ENCODE measurements at places on chromosomes 5 and 9. TPM values are rescaled to one million over a fixed set of nuclear protein-coding genes. Genes with fewer than 3 reads are reported as not detected.

Gene C9orf152
- not detected for total RNA-seq

Gene TNC
- total RNA-seq: 2.7 TPM

DNA sequence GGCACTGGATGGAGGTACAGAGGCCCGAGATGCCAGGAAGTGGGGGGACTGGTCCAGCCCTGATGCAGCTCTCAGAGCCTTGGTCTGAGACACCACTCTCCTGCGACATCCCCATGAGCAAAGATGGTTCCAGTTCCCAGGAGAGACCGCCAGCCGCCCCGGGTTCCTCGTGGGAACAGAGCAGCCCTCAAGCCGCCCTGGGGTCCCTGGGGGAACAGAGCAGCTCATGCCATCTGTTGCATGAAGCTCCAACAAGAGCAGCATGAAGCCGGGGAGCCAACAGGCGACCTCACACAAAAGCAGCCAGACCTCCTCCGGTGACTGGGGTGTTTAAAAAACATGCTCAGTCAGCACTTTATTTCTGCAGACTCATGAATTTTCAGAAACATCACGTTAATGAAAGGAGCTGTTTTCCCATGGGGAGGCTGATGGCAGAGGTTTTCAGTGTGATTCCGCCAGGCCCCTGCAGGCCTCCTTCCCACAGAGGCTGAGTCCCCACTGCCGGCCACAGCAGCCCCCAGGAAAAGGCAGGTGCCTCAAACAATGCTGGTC is 6.2 kb downstream of the SLC6A18 start:
- DNase-seq: no peak

- no peak for DNase-seq
Observed at GRCh38 chr5:151156507-151157420, 815 bp downstream of the ANXA6 start.

DNA sequence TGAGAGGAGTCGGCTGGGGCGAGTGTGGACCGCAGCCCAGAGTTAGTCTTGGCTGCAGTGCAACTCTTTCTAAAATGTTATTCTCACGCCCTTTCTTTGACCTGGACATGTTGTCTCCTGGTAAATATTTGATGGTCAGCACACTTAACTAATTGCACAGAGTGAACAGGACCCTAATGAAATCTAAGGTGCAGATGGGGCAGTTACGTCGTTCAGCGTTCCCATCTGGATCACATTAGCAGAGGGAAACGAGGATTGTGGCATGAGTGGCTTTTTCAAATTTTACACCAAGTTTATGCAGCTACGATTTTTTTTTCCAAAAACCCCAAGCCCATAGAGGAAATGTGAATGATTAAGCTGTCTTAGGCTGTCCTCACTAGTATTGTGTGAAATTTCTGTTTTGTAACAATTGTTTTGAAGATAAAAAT is 483 bp downstream of the C9orf85 start:
- no peak for DNase-seq

GRCh38 chr5:39025456-39025855 is 48.7 kb downstream of the RICTOR start:
- DNase-seq: no peak

- no peak for DNase-seq
Observed at GRCh38 chr5:171569065-171569712, 149.7 kb downstream of the FGF18 start.

DNA sequence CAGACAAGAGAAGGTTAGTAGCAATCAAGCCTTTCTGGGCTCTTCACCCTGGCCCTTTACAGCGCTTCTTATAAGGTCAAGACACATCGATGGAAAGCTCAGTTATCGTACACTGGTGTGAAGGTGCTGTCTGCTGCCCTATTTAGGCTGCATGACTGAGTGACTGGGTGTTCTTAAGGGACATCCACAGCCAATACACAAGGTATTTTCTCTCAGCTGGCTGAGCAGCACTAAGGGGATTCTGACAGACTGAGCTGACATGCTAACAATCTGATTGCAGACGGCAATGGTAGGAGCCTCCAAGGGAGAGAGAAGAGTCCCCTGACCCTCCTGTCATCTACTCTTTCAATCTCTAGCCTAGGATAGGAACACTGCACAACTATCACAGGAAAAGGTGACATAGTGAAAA is 577.9 kb downstream of the ISL1 start:
- no peak for DNase-seq

DNA sequence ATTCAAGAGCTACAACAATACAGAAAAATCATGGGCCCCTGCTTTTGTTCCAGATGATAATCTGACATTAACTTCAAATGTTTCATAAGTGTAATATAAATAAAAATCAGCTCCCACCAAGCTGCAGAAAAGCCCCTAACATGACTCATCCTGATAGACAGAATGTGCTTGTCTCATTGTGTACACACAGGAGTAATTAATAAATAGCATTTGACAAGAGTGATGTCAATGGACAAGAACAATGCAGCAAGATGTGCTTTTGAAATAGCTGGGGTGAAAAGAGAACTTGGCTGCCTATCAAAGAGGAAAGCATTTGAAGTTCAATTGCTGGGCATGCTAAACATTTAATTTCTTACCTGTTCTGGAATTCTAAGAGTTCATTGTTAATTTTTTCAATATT is 79.2 kb downstream of the DNAH5 start:
- DNase-seq: no peak

GRCh38 chr5:36502608-36503007 is 103.8 kb upstream of the SLC1A3 start:
- DNase-seq: no peak

- DNase-seq: no peak
Observed at GRCh38 chr5:174348311-174348981, 302.9 kb downstream of the NSG2 start.

DNA sequence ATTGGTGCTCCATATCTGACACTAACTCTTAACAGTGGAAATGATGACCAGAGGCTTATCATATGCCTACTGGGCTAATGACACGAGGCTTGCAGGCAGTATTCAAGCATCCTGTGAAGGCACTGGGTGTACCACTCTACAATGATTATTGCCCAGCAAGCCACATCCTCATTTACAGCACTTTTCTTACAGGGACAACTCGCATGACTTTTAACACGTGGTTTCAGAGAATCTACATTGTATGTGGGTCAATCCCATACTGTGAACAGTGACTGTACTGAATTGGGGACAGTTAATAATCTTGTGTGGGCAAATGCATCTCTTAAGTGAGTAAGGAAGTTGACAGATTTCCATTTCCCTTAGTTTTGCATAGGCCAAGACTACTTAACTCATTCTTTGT is 260.0 kb downstream of the TRPM3 start:
- no peak for DNase-seq

- no peak for DNase-seq
Observed at GRCh38 chr5:68015381-68016302, 199.9 kb upstream of the PIK3R1 start.
